ENCODE measurements at places on chromosomes 7 and 10.
A peak's percentile ranks its signal among the peaks of the same experiment; 100 is the strongest.

DNA sequence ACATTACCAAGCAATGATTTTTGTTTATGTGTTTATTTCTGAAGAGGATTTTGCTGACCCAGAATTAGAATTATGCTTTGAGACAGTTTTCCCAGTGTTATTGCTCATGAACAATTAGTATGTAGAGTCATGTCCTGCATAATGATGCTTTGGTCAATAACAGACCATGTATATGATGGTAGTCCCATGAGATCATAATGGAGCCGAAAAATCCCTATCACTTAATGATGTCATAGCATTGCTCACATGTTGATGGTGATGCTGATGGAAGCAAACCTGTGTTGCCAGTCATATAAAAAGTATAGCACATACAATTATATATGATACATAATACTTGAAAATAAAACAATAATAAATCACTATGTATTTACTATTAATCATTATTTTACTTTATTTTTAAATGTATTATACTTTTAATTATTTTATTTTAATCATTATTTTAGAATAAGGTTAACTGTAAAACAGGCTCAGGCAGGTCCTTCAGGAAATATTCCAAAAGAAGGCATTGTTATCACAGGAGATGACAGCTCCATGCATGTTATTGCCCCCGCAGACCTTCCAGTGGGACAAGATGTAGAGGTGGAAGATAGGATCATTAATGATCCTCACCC, 33.5 kb downstream of the AHR start:
- no peak for DNase-seq

DNA sequence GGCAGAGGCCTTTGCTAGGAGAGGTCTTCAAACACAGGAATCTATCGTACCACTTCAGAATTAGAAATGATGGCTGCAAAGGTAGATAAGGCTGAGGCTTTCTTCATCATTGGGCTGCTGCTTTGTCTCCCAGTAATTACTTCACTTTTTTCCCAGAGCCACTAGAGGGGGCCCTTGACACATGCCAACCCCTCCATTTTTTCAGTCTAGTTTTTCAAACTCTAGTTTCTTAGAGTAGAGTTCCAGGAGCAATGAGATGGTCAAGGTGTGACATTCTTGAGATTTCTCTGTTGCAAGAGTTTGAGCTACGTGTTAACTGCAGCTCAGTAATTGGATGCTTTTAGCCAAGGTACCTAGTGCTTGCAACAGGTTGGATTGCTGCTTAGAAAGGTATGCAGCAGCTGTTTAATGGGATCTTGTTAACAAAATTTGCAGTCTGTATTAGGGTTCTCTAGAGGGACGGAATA, 33.8 kb upstream of the RBM20 start:
- peak; percentile 30 for DNase-seq

DNA sequence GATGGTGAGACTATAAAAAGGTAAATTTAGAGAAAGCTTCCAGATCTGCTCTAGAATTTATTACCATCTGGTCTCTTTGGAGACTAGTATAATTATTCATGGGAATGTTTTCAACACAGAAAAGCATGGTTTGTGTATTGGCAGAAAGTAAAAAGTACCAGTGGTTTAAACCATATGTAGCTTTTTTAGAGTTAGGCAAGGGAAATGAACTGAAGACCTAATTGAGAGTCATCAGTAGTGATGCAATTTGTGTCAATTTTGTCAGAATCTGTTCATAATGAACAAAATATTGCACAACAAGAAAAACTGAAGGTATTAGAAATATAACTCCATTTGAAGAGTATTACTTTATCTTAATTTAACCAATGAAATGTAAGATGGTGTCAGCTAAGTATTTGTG, 181.4 kb downstream of the ADK start:
- DNase-seq, result no peak

DNA sequence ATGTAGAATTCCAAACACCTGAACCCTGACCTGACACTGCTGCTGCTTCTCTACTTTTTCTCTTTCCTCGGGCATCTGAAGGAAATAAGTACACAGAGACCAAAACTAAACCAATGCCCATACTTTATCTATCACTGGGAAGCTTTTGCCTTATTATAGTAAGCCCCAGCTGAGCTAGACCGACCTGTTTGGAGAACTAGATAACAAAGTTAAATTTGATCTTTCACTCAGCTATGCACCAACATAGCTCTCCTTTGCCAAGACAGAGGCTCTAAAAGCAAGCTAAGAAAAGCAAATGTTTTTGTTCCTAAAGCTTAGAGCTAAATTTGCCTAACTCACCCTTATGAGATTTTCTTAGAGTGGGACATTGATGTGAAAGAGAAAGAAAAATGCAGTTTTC, 39.1 kb downstream of the NHLRC2 start:
- DNase-seq, result no peak

GRCh38 chr7:124667312-124668153, 98.1 kb downstream of the GPR37 start:
- no peak for DNase-seq

All from GM18507 (cell line).